Breast epithelium (tissue), 4 donors: ENCODE measurements at places on chromosomes 2 and 18.

GRCh38 chr2:11940121-11940743, 193.8 kb downstream of the LPIN1 start:
- no peaks in the 10 kb centered on the region for H3K4me1 ChIP-seq
- H3K4me3 ChIP-seq, result no peak overlapping the region
- no peak for DNase-seq
- H3K36me3 ChIP-seq, result no peaks in the 10 kb centered on the region
- H3K27me3 ChIP-seq, result no peaks in the 10 kb centered on the region
- H3K27ac ChIP-seq, result no peak overlapping the region

GRCh38 chr2:60412620-60413019, 140.8 kb downstream of the BCL11A start:
- no peaks in the 10 kb centered on the region for H3K4me1 ChIP-seq
- no peaks in the 10 kb centered on the region for H3K36me3 ChIP-seq
- H3K4me3 ChIP-seq, result no peak overlapping the region
- no peak overlapping the region for H3K27ac ChIP-seq
- DNase-seq, result no peak
- H3K27me3 ChIP-seq, result no peaks in the 10 kb centered on the region

- no peaks in the 10 kb centered on the region for H3K27me3 ChIP-seq
- no peaks in the 10 kb centered on the region for H3K4me1 ChIP-seq
- no peak overlapping the region for H3K27ac ChIP-seq
- DNase-seq, result no peak
- no peak overlapping the region for H3K4me3 ChIP-seq
- H3K36me3 ChIP-seq, result no peaks in the 10 kb centered on the region
Observed at GRCh38 chr18:71249791-71250190, 960.9 kb downstream of the SOCS6 start.

GRCh38 chr2:112692495-112692911, 28.3 kb upstream of the NT5DC4 start:
- DNase-seq, result no peak
- no peaks in the 10 kb centered on the region for H3K4me1 ChIP-seq
- H3K4me3 ChIP-seq, result no peak overlapping the region
- H3K36me3 ChIP-seq, result no peaks in the 10 kb centered on the region
- no peaks in the 10 kb centered on the region for H3K27me3 ChIP-seq

GRCh38 chr18:43547456-43547855, 270.2 kb upstream of the SYT4 start:
- H3K4me3 ChIP-seq, result no peak overlapping the region
- no peaks in the 10 kb centered on the region for H3K27me3 ChIP-seq

DNA sequence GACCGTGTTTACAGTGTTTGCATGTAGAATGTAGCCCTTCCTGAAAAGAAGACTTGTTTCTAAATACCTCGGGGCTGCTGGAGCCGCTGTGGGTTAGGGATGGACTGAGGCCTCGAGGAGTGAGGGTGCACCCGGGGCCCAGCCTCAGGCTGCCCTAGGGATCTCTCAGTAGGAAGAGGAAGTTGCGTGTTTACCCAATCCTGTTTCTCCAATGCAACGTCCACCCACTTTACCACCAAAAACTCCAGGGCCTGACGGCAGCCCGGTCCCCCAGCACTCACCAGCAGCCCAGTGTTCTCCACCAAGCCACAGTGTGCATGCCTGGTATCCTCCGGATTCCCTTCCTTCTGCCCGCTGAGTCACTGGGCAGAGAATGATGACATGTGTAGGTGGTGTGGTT, 255.8 kb downstream of the GLI2 start:
- H3K36me3 ChIP-seq, result no peaks in the 10 kb centered on the region
- H3K4me1 ChIP-seq, result no peaks in the 10 kb centered on the region

DNA sequence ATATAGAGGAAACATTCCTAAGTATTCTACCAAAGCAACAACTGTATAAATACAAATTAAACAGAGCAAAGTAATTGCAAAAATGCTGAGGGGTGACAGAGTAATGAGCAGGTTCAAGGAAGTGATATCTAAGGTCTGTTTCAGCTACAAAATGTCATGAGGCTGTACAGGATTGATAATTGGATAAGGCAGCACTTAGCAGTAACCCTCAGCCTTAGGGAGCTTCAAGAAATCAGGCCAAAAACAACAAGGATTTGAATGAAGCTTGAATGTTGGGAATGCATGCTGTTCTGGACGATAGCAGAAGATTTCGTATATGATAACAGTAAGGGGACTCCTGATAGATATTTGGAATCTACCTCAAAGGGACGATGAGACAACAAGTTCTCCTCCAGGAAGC, 142.0 kb upstream of the MMADHC start:
- no peaks in the 10 kb centered on the region for H3K27me3 ChIP-seq
- H3K4me1 ChIP-seq, result no peaks in the 10 kb centered on the region
- no peak overlapping the region for H3K4me3 ChIP-seq

DNA sequence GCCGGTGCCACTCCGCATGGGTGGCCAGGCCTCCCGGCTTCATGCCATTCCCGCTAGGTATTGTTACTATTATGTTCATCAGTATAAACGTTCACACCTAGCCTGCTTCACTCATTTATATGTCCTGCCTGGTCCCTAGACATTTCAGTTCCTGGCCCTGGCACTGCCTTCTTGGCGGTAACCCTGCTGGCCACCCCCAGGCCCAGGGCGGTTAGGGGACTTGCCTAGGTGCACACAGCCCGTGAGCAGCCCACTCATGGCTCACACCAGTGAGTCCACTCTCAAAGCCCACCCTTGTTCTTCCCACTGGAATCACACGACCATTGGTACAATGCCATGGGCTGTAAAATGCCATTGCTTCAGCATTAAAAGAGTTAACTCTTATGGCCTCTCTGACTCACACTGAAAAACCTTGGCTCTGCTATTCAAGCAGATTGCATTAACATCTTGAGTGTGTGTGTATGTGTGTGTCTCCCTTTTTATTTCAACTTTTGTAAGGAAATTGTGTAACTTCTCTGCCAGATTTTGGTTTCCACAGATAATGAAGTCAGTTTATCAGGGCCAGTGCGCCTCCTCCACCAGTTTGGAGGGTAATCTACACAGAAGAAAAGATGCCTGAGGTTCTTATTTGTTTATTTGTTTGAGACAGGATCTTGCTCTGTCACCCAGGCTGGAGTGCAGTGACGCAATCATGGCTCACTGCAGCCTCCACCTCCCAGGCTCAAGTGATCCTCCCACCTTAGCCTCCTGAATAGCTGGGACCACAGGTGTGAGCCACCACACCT, 74.2 kb downstream of the RAB31 start:
- H3K27me3 ChIP-seq, result no peaks in the 10 kb centered on the region
- H3K4me1 ChIP-seq, result no peaks in the 10 kb centered on the region
- no peaks in the 10 kb centered on the region for H3K36me3 ChIP-seq
- no peak overlapping the region for H3K4me3 ChIP-seq
- no peak overlapping the region for H3K27ac ChIP-seq
- DNase-seq, result no peak

- H3K4me1 ChIP-seq, result peaks cover 22% of the 10 kb centered on the region
- no peak overlapping the region for H3K27ac ChIP-seq
- no peak for DNase-seq
- peaks cover 8% of the 10 kb centered on the region for H3K36me3 ChIP-seq
- H3K27me3 ChIP-seq, result no peaks in the 10 kb centered on the region
- H3K4me3 ChIP-seq, result no peak overlapping the region
Observed at GRCh38 chr2:3578987-3579386, 3.9 kb downstream of the RPS7 start.

GRCh38 chr2:59266453-59266852, 1025.3 kb upstream of the FANCL start:
- H3K4me3 ChIP-seq, result no peak overlapping the region
- H3K27ac ChIP-seq, result no peak overlapping the region
- no peak for DNase-seq
- no peaks in the 10 kb centered on the region for H3K36me3 ChIP-seq
- H3K27me3 ChIP-seq, result no peaks in the 10 kb centered on the region

GRCh38 chr2:74261204-74261864, 62.9 kb downstream of the MTHFD2 start:
- peaks cover 2% of the 10 kb centered on the region for H3K27me3 ChIP-seq
- no peaks in the 10 kb centered on the region for H3K36me3 ChIP-seq
- H3K27ac ChIP-seq, result no peak overlapping the region
- peak; percentile 28 for DNase-seq
- no peaks in the 10 kb centered on the region for H3K4me1 ChIP-seq
- no peak overlapping the region for H3K4me3 ChIP-seq

DNA sequence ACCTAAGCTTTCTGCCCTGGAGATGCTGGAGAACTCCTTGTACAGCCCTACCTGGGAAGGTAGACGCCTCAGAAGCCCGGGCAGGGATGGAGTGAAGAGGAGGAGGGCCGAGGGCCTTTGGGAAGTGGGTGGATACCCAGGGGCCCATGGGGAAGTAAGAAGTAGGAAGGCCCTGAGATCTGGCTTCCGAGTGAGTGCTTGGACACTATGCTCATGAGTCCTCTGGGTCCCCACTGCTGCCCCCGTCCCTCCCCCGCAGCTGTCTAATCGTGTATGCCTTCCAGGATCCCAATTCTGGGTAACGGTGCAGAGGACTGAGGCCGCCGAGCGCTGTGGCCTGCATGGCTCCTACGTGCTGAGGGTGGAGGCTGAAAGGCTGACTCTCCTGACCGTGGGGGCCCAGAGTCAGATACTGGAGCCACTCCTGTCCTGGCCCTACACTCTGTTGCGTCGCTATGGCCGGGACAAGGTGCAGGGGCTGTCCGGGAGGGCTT, 1.1 kb downstream of the DOK1 start:
- H3K4me3 ChIP-seq, result peak overlapping the region; percentile 83
- H3K36me3 ChIP-seq, result no peaks in the 10 kb centered on the region
- no peak for DNase-seq
- peaks cover 9% of the 10 kb centered on the region for H3K4me1 ChIP-seq
- H3K27ac ChIP-seq, result no peak overlapping the region

- H3K4me1 ChIP-seq, result no peaks in the 10 kb centered on the region
- no peak for DNase-seq
- H3K27ac ChIP-seq, result no peak overlapping the region
Observed at GRCh38 chr2:86285981-86286380, 51.4 kb downstream of the REEP1 start.

DNA sequence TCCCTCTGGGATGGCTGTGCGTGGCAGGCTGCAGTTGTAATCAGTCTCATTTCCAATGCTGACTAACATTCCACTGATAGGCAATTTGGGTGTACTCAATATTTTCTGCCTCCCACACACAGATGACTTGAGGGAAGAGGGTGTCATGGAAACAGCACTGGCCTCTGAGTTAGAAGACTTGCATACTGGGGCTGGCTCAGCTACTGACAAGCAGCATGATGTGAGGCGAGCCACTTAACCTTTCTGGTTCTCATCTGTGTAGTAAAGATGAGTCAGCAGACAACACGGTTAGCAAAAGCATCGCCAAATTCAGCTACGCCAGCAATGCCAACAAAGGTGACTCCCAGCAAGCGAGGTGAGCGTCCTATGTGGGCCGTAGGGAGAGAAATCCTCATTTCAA, 73.5 kb downstream of the COLEC12 start:
- H3K27me3 ChIP-seq, result no peaks in the 10 kb centered on the region
- H3K4me3 ChIP-seq, result no peak overlapping the region
- no peaks in the 10 kb centered on the region for H3K4me1 ChIP-seq
- peak overlapping the region; percentile 38 for H3K27ac ChIP-seq

GRCh38 chr18:44732238-44732563, 51.5 kb downstream of the SETBP1 start:
- no peaks in the 10 kb centered on the region for H3K27me3 ChIP-seq
- H3K27ac ChIP-seq, result peak overlapping the region; percentile 78
- H3K36me3 ChIP-seq, result no peaks in the 10 kb centered on the region
- peaks cover 5% of the 10 kb centered on the region for H3K4me1 ChIP-seq

GRCh38 chr18:22347606-22348511, 69.9 kb downstream of the CTAGE1 start:
- H3K27me3 ChIP-seq, result no peaks in the 10 kb centered on the region
- H3K27ac ChIP-seq, result peak overlapping the region; percentile 84
- H3K36me3 ChIP-seq, result no peaks in the 10 kb centered on the region
- H3K4me1 ChIP-seq, result no peaks in the 10 kb centered on the region

DNA sequence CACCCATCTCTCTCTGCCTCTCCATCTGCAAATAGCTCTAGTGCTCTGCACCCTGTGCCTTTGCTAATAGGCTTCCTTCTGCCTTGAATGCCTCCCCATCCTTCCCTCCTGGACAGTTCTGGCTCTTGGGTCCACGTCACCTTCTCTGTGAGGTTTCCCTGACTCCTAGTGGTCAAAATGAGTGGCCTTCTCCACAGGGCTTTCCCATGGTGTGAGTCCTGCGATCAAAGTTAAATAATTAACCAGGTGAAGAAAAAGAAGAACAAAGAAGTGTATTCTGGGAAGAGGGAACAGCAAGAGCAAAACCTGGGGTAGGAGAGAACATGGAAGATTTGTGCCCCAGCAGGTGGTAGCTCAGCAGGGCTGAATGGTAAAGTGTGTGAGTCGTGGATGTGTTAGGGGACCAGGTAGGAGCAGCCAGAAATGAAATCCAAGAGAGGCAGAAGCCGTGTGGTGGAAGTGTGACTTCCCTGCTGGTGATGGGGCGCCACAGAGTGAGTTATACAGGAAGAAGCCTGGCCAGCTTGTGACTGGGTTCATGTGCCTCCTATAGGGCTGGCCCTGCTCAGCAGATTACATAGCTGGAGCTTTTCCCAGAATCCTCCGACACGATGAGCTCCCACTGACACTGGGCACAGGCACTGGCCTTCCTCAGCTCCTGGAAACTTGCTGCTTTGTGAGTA, 93.8 kb upstream of the LDAH start:
- no peak overlapping the region for H3K4me3 ChIP-seq
- H3K4me1 ChIP-seq, result no peaks in the 10 kb centered on the region
- DNase-seq, result no peak
- H3K27me3 ChIP-seq, result no peaks in the 10 kb centered on the region

- DNase-seq, result no peak
- H3K4me3 ChIP-seq, result no peak overlapping the region
- no peak overlapping the region for H3K27ac ChIP-seq
- H3K36me3 ChIP-seq, result no peaks in the 10 kb centered on the region
- H3K4me1 ChIP-seq, result no peaks in the 10 kb centered on the region
Observed at GRCh38 chr2:236769981-236770671, 200.5 kb downstream of the ACKR3 start.

GRCh38 chr18:58048081-58048642, 4.1 kb downstream of the NEDD4L start:
- no peaks in the 10 kb centered on the region for H3K4me1 ChIP-seq
- DNase-seq, result no peak
- no peaks in the 10 kb centered on the region for H3K36me3 ChIP-seq
- peak overlapping the region; percentile 7 for H3K27ac ChIP-seq

DNA sequence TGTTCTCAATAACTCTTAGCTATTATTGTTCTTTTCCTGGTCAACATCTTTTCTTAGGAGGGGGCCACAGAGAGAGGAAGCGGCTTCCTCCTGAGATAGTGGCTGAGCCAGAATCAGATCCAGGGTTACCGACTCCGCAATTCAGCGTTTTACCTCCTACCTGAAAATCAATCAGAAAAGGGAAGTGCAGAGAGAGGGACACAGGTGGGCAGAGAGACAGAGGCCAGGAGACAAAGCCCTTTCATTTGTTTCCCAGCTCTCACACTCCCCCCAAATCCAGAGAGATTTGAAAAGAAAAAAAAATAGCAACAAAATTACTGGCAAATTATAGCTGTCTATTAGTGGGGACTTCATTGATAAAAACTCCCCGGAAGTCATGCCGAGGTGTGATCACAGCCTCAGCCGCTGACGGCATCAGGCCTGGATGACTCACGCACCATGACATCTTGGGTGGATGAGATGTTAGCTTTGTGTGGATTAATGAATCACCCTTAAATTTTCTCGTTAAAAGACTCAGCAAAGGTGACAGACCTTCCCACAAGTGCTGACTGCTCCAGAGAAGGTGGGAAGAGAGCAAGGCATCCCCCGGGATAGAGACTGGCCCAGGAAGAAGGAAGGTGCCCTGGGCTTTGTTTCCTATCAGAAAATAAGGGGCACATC, 120.7 kb downstream of the LOXHD1 start:
- H3K36me3 ChIP-seq, result no peaks in the 10 kb centered on the region
- H3K27me3 ChIP-seq, result no peaks in the 10 kb centered on the region
- DNase-seq, result no peak
- H3K27ac ChIP-seq, result no peak overlapping the region

GRCh38 chr2:20027260-20027677, 14.8 kb upstream of the MATN3 start:
- no peaks in the 10 kb centered on the region for H3K27me3 ChIP-seq
- H3K27ac ChIP-seq, result no peak overlapping the region
- no peak for DNase-seq
